ENCODE measurements at places on chromosomes 3 and 15.
A peak's percentile ranks its signal among the peaks of the same experiment; 100 is the strongest.

DNA sequence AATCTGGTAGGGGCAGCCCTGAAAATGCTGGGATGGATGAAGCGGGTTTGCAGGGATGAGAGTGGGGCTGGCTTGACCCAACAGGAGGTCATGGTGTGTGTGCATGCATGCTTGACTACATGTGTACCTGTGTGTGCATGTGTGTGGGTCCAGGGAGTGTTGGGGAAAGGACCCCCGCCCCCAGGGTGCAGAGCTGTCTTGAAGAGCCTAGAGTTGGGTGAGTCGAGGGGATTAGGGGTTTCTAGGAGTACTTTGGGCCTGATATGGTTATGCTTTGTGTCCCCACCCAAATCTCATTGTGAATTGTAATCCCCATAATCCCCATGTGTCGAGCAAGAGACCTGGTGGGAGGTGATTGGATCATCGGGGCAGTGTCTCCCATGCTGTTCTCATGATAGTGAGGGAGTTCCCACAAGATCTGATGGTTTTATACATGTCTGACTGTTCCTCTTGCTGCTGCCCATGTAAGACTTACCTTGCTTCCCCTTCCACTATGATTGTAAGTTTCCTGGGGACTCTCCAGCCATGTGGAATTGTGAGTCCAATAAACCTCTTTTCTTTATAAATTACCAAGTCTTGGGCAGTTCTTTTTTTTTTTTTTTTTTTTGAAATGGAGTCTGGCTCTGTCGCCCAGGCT, 5.2 kb upstream of the LCTL start:
- no peak for DNase-seq

DNA sequence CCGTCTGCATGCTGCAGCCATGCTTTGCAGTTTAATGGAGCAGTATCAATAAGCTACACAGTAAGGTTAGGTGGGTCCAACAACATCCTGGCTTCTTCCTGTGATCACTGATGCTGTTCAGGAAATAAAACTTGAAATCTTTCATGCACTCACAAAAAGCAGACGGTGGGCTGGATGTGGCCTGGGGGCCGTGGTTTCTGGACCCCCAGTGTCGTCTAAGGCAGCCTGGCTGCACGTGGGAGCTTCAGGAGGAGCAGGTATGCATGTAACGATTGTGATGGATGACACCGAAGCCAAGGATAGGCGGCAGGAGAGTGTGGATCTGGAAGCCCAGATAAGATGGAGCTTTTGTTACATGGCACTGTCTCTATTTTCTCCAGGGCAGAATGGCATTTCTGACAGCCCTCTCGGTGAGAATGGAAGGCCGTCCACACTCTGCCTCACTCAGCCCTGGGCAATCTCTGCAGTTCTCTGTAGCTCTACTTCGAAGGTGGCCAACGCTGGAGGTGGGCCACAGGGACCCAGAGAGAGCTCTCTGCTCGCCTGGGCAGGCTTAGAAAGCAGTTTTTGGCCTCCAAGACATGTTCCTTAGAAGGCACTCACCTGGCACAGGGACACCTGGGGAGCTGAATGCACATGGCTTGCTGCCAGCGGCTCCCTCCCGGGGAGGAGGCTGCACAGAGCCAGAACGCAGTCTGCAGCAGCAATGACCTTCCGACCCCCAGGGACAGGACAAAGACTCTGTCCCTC, 46.4 kb upstream of the IQSEC1 start:
- no peak for DNase-seq

DNA sequence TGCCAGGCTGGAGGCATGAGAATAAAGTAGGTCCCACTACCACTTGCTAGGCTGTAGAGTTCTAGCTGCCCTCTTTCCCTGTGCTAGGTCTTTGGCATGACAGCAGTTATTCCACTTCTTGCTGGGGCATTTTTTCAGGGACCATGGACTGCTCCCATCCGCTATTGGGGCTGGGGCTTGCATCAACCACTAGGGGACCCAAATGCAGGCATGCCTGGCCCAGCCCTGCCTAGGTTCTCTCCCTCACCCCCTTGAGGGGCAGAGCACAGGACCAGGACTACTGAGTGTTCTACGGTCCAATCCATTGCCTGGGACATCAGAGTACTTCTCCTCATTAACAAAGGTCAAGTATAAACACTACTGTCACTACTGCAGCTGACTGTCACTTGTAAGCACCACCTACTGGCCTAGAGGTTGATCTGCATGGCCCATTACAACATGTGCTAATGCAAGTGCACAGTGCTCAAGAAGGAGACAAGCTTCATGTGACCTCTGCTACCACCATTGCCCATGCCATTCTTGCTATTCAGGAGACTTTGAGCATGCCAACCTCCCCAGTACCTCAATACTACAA, 270.5 kb downstream of the MBNL1 start:
- no peak for DNase-seq

DNA sequence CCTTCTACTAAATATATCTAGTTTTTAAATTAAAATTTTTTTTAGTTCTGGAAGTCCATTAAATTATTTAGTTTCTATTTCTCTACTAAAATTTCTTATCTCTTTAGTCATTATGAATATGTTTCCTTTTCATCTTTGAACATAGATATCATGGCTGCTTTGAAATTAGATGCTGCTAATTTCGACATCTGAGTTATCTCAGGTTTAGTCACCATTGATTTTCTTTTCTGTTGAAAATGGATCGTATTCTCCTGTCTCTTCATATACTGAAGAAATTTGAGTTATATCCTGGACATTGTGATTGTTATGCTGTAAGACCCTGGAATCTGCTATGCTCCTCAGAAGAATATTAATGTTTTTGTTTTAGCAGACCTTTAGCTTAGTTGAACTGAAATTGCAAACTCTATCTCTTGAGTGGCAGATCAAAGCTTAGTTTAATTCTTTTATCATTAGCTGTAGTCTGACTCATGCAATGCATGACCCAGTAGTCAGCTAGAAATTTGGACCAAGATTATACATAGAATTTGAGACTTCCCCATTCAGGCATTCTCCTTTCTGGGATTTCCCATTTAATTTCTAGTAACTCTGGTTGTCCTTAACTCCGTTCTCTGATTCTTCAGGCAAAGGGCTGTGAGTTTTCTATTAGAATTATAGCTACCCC, 439.8 kb upstream of the IL12A start:
- DNase-seq, result no peak

DNA sequence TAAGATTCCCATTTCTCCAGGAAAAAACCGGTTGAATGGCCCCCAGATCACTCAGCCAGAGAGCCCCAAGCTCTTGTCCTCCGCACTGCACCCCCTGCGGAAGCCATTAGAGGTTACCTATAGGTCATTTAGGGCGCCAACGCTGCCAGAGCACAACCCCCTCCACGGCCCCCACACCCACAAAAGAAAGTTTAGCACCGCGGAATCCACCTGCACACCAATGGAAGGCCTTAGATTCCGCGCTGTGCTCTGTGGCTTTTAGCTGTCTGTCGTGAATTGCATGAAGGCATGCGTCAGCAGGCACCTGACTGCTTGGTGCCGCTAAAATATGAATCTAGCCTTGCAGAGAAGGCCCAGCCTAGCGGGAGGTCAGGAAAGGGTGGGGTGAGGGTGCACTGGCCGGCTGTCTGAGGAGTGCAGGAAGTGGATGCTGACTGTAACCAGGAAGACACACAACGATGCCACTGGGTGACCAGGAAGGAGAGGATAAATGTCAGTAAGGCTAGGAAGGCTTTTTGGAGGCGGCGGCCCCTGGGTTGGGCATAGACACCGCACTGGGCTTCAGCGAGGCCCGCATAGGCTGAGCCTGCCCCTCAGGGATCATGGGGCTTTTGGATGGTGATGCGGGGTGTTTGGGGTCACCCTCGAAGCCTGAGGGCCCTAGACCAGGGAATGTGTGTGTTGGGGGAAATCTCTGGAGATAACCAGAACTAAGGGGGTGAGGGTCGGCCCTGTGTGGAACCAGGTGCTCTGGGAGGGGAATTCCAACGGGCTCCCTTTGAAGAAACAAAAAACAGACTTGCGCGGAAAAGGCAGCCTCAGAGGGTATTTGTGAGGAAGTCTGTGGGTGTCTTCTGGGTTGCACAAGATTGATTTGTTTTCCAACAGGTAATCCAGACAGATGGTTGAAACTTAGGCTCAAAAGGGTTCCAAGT, 976 bp upstream of the NUP210 start:
- DNase-seq, result peak; percentile 77
